Lower lobe of right lung (tissue), 2 donors: ENCODE measurements at places on chromosomes 16 and 17.

DNA sequence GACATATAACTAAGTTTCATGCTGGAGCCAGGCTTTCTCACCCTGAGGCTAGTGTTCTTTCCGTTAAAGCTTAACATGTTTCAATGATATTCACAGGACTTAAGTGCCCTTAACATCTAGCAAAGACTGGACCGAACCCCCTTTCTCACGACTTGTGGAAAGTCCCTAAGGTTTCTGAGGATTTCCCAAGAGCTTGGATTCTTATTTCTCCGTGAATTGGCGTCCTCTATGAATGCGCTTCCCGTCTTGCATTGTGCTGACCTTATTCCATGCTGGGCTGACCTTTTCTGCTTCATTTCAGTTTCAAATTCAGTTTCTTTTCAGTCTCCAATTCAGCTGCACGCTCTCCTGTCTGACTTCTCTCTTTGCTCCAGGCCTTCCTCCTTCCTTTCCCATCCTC lies 206.4 kb downstream of the HS3ST3A1 start:
- no peak for DNase-seq

DNA sequence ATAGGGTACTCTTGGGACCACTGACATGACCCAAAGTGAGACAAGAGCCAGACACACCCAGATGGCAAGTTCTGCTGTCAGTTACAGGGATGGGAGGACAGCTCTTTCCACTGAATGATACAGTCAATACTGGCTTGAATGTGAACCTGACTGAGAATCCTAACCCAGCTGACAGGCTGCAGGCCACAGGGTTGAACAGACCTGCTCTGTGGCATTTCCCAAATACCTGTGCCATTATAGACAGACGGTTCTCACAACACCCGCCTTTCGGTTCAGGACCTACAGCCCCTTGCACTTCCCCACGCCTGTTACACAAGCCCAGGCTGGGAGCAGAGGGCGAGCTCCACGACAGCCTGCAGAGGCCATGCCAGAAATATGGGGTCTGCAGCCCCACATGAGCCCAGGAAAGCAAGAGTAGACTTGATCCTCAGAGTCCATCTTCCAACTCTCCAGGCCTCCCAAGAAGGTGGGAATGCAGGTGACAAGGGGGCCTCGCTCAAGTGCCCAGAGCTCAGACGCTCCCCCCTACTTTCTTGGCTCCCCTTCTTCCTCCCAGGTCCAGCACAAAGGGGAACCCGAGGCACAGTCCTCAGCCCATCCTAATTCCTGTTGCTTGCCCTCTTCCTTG lies 314.3 kb downstream of the SOX9 start:
- no peak for DNase-seq

DNA sequence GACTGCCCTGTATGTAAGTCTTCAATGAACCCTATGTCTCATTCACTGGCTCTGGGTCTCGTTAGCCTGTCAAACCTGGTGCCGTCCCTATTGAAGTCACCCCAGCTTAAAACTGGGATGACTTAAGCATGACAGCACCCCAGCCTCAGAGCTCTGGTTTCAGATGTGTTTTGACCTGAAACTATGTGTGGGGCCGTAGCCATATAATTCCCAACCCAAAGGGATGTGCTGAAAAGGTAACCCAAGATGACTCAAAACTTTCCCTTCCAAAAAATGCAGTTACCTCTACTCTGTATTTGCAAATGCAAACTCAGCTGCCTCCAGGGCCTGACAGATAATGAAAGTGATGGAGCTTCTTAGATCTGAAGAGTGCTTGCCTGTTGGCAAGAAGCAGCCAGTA lies 478.3 kb upstream of the ERCC4 start:
- no peak for DNase-seq

- no peak for DNase-seq
These were observed 65.9 kb downstream of the PCTP start for GRCh38 chr17:55816532-55817396.

- no peak for DNase-seq
These were observed 27.2 kb upstream of the IRX3 start for GRCh38 chr16:54313789-54314188.

GRCh38 chr16:28863929-28864793 lies 518 bp downstream of the SH2B1 start:
- DNase-seq, result no peak

GRCh38 chr17:19719355-19720209 lies 3.2 kb upstream of the SLC47A2 start:
- no peak for DNase-seq

GRCh38 chr16:70432723-70433457 lies 6.0 kb downstream of the ST3GAL2 start:
- DNase-seq, result peak; percentile 60

DNA sequence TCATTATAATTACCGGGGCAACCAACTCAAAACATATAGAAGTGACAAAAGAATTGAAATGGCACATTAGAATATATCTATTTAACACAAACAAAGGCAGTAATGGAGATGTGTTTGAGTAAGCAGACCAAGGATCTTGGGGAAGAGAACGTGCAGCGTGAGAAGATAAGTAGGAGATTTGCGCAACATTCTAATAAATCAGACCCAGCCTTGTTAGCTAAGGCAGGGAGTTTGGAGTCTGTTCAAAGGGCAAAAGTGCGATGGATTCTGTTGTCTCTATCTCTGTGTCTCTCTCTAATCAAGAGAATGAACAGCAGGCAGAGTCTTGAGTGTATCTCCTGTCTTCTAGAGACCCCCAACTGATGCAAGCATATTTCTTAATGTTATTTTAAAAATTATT lies 55.0 kb upstream of the FA2H start:
- no peak for DNase-seq

DNA sequence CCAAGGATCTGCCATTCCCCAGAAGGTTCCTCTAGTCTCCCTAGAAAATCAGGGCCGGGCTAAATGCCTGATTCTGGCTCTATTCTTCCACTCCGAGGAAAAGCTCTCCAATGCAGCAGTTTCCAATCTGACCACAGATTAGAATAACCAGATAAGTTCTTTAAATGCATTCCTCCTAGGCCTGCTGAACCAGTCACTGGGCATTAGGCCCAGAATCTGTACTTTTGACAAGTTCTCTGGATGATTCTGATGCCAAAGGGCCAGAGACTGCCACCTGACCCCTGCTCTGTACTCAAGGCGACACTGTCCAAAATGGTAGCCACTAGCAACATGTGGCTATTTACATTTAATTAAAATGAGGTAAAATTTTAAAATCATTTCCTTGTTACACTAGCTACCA lies 22.3 kb downstream of the MAP3K14 start:
- no peak for DNase-seq

DNA sequence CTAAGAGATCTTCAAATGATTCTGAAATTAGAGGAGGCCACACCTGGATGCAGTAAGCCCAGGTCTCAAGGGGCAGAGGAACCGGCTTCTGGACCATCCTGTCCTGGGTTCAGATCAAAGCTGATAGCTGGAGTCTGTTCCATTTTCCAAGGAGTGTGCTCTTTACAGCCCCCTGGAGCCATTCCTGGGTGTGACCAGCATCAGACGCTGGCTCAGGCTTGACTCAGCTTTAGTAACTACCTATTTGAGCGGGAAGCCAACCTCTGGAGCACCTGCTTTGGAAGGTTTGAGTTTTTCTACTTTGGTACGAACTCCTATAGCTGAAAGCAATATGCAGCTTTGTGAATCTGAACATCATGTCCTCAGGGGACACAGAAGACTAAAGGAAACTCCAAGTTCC lies 12.9 kb upstream of the BBS2 start:
- no peak for DNase-seq
